Transverse colon (tissue), 4 donors: ENCODE measurements at places on chromosomes 16 and 17.

GRCh38 chr16:55189682-55190636, 134.0 kb upstream of the IRX6 start:
- DNase-seq = no peak

GRCh38 chr17:49015924-49016774, 19.0 kb downstream of the IGF2BP1 start:
- DNase-seq = no peak

GRCh38 chr17:12731839-12732238, 57.5 kb upstream of the ARHGAP44 start:
- no peak for DNase-seq

DNA sequence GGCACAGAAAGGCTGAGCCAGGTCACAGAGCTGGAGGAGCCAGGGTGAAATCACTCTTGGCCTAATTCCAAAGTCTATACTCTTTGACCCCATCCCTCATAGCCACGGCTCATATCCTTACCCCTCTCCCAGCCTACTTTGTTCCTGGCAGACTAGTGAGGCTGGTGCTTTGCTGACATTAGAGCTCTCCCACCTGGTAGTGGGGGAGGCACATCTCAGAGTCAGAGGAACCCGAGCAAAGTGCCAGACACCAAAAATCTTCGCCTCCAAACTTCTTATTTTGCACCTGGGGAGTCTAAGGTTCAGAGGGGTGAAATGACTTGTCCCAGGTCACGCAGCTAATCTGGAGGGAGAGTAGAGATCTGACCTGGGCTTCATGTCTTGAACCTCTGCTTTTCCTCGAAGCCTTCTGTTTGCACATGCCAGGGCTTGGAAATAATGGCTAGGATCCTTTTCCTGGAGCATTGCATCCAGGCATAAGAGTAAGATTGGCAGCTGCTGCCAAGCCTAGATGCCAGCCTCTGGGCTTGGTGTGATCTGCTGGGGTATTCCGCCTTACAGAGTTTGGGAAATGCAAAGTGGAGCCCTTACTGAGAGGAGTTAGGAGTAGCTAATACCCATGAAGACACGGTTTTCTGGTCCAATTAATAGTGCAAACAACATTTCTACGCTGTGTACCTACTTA, 126.9 kb downstream of the SPACA3 start:
- DNase-seq = no peak

GRCh38 chr17:1906662-1907101, 76.9 kb downstream of the RPA1 start:
- DNase-seq = no peak

GRCh38 chr16:12458591-12459358, 344.9 kb downstream of the CPPED1 start:
- DNase-seq = peak; percentile 16
